ENCODE measurements at places on chromosomes 2 and 18.

DNA sequence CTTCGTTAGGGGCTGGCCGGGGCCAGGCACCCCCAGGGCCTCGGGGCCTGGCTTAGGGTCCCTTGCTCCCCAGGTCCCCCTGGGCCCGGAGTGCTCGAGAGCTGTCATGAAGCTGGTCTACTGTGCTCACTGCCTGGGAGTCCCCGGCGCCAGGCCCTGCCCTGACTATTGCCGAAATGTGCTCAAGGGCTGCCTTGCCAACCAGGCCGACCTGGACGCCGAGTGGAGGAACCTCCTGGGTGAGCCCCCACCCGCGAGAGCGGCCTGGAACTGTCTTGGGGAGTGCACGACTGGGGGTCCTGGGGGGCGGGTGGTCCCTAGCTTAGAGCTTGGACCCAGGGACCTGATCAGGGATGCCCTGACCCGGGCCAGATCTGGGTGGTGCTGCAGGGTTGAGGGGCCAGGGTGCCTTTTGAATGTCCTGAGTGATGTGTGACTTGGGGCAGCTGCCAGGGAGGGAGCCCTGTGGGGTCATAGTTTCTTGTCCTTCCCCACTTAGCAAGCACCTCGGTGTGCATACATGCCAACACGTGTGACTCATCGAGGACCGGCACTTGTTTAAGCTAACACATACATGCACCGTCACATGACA, 27.9 kb downstream of the GPC1 start:
- no peak for DNase-seq

- DNase-seq, result no peak
Observed at GRCh38 chr2:134493797-134494196, 225.0 kb downstream of the TMEM163 start.

GRCh38 chr2:48870503-48870902, 115.0 kb upstream of the LHCGR start:
- no peak for DNase-seq

GRCh38 chr2:155266109-155266508, 567.6 kb downstream of the KCNJ3 start:
- DNase-seq, result no peak

GRCh38 chr2:113940891-113941290, 51.0 kb downstream of the ACTR3 start:
- no peak for DNase-seq

- DNase-seq, result no peak
Observed at GRCh38 chr2:216002101-216002678, 11.2 kb downstream of the MREG start.

DNA sequence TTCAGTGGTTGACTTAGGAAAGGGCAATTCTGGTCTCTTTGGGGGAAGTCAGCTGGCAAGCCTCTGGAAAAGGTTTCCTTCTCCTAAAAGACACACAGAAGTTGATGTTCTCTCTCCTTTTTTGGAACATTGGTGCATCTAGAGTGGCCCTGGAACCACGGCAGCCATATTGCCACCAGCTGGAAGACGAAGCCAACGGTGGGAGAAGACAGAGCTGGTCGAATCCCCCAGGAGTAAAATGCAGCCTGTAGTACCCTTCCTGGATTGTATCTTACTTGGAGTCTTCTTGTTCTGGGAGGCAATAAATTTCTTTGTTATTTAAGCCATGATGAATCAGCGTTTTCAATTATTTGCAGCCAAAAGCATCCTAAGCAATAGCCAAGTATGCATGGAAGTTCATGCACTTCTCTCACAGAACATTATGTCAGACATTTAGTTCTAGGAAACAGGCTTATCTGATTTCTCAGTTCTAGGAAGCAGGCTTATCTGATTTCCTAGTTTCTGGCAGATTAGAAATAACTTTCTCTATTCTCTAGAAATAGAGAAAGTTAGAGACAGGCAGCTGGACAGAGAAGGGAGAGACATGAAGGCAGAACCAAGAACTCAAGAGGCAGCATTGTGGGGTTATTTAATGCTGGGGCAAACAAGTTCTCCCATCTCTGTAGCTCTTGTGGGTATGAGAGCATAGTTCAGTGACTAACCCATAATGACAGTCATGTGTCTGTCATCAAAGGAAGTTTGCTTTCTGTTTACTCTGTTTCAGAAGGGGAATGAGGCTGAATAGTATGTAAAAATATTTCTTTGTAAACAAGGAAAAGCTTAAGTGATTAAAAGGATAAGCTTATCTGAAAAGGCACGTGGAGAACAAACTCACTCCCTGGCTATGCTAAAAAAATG, 40.5 kb upstream of the NABP1 start:
- DNase-seq, result no peak

GRCh38 chr2:17780546-17780945, 26.6 kb downstream of the GEN1 start:
- no peak for DNase-seq
